ENCODE measurements at places on chromosomes 2 and 18.

DNA sequence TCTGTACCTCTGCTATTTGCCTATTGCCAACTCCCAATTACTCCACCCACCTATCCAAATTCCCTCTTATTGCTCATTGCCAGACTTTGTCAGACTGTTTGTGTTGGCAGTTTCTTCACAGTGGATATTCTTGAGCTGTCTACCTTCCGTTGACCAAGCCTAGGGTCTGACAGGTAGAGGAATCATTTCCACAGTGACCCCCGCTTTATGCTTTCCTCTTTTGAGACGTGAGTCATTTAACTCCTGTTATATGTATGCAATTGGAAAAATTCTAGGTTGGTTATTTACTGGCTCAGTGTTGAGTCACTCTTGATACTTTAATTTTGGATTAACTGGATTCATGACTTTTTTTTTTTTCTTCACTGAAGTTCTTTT is 187.7 kb downstream of the IRS1 start:
- DNase-seq: no peak

GRCh38 chr2:226698671-226699070 is 100.9 kb downstream of the IRS1 start:
- DNase-seq: no peak

DNA sequence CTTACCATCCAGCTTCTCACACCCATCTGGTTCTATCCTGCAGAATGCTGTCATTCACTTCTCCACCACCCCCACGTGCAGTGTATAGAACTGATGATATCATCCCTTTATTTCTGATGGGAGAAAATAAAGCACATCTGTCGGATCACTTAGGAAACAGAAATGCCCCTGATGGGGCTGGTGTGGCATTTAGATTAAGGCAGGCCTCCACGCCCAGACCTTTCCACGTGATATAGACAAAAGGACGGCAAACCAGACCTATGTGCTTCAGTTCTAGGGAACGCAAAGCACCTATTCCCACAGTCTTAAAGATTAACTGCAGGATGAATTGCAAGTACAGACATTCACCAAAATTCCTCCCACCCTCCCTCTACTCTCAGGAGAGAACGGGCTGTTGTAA is 27.6 kb upstream of the CABLES1 start:
- no peak for DNase-seq

DNA sequence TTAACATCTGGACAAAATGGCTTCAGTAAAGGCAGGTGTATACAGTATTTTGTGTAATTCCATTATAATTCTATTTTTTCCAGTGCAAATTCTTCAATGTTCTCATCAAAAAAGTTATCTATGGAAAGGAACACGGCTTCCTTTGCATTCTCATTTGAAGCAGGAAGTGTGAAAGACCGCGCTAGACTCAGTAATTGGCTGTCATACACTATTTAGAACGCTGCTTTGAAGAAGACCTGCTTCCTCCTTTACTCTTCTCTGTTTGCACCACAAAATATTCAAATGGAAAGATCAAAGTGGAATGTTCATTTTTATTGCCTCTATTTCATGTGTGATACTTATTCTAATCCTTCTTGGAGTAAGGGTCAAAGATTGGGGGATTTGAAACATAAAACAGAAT is 883.7 kb downstream of the TSN start:
- no peak for DNase-seq

- no peak for DNase-seq
These were observed 132.7 kb upstream of the XPO1 start for GRCh38 chr2:61670591-61671501.

DNA sequence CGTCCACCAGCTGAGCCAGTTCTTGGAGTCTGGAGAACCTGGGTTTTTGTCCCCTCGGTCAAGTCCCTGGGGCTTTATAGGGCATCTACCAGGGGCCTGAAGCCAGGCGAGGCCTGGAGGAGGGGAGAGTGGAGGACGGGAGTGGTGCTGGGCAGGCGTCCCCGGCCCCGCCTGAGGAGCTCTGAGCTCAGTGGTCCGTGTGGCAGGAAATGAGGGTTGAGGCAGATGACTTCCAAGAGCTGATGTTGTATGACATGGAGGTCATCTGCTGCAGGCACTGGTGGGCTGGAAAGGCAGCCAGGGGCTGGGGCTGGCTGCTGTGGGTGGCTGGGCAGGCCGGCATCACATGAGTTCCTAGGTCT is 118.5 kb upstream of the HS6ST1 start:
- DNase-seq: no peak

DNA sequence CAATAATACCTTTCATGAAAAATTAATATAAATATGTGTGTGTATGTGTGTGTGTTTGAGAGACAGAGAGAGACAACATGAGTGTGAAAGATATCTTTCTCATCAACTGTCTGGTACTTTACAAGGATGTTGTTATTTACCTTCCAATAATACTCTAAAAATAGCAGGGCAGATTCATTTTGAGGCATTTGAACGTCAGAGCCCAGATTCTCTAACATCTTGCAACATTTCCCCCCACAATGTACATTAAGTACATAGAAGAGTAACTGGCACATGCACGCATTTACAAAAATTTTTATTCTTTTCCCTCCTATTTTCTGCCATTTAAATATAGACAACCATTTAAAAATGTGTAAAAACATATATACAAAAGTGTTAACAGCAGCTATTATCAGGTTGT is 100.9 kb downstream of the PID1 start:
- DNase-seq: no peak
